NCI-H1092 (cell line): ENCODE measurements at places on chromosomes 6 and 20.

DNA sequence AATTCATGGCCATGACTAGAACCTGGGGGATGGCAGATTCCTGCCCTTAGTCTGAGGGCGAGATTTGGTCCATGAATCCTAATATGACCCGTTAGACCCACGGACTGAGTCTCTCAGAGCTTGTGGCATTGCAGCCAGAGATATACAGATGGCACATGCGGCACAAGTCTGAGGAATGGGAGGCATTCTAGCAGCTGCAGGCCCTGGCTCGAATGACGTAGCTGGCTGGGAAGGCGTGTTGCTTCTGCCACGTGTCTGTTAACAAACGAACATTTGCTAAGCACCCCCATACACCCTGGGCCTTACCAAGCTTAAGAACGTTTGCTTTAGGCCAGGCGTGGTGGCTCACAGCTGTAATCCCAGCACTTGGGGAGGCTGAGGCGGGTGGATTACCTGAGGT is 68.0 kb downstream of the CD164 start:
- DNase-seq = no peak

- peak; percentile 10 for DNase-seq
Observed at GRCh38 chr6:27873021-27873940, 38.9 kb downstream of the OR2B2 start.

- no peak for DNase-seq
Observed at GRCh38 chr6:35474131-35474941, 6.1 kb downstream of the RPL10A start.

DNA sequence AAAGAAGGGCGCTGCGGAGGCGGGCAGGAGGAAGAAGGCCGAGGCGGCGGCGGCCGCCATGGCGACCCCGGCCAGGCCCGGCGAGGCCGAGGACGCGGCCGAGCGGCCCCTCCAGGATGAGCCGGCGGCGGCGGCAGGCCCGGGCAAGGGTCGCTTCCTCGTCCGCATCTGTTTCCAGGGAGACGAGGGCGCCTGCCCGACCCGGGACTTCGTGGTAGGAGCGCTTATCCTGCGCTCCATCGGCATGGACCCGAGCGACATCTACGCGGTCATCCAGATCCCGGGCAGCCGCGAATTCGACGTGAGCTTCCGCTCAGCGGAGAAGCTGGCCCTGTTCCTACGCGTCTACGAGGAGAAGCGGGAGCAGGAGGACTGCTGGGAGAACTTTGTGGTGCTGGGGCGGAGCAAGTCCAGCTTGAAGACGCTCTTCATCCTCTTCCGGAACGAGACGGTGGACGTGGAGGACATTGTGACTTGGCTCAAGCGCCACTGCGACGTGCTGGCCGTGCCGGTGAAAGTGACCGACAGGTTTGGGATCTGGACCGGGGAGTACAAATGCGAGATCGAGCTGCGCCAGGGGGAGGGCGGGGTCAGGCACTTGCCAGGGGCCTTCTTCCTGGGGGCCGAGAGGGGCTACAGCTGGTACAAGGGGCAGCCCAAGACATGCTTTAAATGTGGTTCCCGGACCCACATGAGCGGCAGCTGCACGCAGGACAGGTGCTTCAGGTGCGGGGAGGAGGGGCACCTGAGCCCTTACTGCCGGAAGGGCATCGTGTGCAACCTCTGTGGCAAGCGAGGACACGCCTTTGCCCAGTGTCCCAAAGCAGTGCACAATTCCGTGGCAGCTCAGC is 780 bp downstream of the ZCCHC3 start:
- DNase-seq = peak; percentile 12

DNA sequence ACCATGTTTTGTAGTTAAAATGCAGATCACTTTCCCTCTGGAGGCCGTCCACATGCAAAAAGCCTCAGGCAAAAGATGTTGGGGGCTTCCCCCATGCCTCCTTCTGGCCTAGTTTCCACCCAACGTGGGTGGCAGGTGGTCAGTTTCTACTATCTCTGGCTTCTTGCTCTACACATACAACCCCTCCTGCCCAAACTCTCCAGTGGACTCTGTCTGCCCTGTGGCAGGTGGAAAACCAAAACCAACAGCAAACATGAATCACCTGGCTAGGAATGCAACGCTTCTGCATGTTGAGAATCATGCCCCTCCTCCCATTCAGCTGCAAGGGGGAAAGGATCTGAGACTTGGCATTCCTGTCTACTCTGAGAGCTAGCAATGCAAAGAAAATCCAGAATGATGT is 94.8 kb downstream of the MBOAT1 start:
- no peak for DNase-seq

- DNase-seq = no peak
Observed at GRCh38 chr20:58327211-58327610, 17.7 kb downstream of the RAB22A start.

DNA sequence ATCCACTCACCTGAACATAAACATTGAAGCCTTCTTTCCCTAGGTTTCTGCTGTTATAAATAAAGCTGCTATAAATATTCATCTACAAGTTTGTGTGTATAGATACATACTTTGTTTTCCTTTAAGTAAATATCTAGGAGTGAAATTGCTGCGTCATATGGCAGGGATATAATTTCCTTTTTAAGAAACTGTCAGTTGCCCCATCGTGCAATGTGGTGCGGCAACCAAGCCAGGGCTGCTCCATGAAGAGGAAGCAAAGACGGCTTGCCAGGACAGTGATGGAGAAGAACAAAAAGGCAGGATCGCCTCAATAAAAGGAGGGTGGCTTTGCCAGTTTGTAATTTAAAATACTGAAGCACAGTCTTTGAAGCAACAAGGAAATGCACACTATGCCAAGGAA is 36.6 kb downstream of the CITED2 start:
- DNase-seq = no peak

DNA sequence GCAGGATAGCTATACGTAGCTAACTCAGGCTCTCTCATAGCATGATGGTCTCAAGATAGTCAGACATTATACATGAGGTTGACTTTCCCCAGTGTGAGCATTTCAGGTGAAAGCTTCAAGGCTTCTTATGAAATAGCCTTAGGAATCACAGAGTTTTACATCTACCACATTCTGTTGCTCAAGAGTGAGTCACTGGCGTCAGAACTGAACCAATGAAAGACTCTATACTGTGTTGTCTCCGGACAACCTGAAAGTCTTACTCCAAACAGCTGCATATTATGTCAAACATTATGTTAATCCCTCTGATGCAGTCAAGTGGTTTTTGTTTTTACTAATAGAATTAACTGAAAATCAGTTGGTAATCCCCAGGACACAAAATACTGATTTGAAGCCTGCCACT is 79.8 kb upstream of the TRDN start:
- DNase-seq = no peak

DNA sequence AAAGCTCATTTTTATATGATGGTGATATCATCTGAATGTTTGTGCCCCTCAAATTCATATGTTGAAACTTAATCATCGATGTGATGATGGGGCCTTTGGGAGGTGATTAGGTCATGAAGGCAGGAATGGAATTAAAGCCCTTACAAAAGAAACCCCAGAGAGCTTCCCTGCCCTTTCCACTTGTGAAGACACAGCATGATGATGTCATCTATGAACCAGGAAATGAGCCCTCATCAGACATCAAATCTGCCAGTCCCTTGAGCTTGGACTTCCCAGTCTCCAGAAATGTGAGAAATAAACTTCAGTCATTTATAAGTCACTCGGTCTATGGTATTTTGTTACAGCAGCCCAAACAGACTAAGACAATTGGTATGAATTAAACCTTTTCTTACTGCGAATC is 153.1 kb downstream of the MYB start:
- DNase-seq = no peak

- DNase-seq = no peak
Observed at GRCh38 chr6:131029626-131030297, 33.3 kb downstream of the EPB41L2 start.

DNA sequence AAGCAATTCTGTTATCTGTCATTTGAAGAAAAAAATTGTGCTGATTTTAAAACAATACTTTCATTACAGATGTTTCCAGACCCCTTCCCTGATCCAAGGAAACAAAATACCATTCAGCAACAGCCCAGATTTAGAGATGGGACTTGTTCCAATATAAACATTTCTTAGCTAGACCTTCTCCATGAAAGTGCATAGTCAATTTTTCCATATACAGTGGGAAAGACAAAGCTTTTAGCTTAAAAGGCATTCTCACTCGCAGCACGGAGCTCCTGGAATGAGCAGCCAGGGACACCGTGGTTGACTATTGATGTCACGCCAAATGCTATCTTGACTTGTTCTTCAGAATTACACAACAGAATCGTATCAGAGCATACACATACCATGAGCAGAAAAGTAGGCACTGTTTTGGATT is 21.5 kb downstream of the LAMA4 start:
- no peak for DNase-seq

DNA sequence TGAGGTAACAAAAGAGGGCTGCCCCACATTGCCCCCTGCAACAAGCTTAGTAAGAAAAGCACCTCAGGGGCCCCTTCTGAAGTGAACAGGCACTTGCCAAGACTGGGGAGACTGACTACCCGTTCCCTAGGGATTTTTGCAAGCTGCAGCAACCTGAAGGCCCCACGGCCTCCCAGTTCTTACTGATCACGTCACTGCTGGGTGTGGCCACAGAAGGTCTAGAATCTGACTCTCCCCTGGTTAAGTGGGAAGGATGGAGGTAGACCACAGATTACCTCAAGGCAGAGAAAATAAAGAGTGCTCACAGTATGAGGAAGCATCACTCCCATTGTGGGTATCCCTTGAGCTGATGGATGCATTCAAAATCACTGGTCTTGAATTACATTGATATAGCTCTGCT is 201.5 kb upstream of the KCNQ5 start:
- DNase-seq = no peak

GRCh38 chr6:149130090-149130489 is 187.4 kb upstream of the TAB2 start:
- no peak for DNase-seq

DNA sequence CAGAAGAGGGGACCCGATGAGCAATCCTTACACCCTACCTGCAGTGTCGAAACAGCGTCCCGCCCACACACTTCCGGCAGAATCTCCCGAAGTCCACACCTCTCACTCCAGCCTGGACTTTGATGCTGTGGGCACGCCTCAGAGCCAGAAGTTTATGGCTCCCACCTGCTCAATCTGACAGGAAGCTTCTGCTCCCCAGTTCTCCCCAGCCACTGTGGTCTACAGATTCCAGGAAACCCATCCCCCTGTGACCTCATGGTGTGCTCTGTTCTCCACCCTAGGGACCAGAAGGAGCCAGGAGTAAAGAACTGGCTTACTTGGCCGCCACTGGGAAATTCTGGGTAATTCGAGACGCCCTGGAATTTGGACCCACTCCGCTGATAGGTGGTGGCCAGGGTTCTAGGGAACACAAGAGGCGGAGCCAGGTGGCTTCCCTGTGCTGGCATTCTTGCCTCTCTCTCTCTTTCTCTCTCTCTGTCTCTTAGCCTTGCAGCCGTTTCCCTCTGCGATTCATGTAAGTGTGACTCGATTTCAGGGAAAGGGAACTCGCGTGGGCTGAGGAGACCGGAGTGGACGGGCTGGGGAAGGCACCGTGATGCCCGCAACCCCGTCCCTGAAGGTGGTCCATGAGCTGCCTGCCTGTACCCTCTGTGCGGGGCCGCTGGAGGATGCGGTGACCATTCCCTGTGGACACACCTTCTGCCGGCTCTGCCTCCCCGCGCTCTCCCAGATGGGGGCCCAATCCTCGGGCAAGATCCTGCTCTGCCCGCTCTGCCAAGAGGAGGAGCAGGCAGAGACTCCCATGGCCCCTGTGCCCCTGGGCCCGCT is at the start of gene TRIM15:
Gene TRIM15 (plus strand): TSS at position 457 of the 828 bp plus-strand sequence. CDS start 139 bp downstream, at position 596.
- DNase-seq = no peak

GRCh38 chr6:150830439-150831165 is 34.9 kb upstream of the MTHFD1L start:
- DNase-seq = no peak

DNA sequence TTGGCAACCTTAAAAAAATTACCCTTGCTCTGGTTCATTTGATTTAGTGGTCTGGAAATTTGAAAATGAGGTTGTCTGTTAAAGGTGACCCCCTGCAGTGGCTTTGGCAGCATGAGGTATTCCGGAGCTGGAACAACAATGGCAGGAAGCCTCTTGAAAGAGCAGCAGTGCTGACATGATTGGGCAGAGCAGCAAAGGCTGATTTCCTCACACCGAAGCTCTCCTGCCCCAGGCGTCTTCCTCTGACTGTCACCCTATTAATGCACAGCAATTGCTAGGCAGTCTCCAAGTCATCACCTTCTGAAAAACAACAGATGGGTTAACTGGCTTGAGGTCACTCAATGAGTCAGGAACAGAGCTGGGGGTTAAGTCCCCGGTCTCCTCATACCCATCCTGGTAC is 241.8 kb upstream of the MMS22L start:
- no peak for DNase-seq

DNA sequence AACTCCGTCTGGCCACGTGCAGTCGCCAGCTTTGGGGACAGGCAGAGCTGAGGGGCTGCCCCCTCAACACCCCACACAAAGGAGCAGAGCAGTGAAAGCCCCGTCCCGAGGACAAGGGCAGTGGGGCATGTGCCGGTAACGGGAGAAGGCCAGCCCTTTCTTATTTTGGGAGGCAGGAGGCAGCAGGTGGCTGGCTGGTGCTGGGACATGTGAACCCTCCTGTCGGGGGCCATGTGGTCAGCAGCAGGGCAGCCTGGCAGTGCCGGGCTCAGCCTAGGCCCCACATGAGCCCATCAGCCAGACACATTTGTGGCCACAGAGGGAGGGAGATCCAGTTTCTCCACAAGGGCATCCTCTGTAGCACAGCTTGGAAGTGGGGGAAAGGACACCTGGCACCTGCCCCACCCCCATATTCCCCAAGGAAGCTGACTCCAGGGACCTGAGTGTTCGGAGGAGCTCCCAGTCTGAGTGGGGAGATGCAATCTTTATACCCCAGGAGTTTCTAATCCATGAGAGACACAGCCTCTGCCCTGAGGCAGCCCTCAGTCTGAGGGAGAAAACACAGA is 137.6 kb downstream of the MRPL14 start:
- no peak for DNase-seq
